ENCODE measurements at places on chromosomes 16 and 17.

DNA sequence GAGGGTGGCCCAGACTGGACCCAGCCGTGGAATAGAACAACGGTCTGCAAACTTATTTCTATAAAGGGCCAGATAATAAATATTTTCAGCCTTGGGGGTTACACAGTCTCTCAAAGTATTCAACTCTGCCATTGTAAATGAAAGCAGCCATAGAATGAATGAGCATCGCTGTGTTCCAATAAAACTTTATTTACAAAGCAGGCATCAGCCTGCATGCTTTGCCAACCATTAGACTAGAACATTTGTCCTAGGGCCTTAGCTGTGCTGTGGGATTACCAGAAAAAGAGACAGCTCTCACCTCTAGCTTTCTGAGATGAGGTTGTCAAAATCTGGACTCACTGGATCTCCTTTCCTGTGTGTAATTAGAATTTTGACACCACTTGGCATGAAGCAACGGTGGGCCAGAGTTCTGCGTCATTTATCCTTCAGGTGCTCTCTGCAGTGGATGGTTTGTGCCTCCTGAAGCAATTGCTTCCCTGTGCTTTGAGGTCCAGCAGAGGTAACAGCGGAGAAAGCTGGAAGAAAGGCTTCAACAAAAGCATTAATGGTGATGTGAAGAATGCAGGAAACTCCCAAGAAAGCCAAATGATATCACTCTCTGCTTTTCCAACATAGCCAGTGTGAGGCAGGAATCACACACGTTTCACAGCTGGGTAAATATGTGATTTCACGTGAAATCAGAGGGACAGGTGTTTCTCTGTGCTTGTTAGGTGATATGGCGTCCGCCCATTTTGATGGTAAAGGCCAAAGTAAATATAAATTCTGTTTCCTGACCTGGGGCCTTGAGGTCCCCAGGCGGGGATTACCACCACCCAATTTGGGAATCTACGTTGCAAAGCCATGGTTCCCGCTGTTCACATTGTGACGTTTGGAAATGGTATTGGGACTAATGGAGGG lies 148.4 kb downstream of the PITPNC1 start:
- DNase-seq = no peak

DNA sequence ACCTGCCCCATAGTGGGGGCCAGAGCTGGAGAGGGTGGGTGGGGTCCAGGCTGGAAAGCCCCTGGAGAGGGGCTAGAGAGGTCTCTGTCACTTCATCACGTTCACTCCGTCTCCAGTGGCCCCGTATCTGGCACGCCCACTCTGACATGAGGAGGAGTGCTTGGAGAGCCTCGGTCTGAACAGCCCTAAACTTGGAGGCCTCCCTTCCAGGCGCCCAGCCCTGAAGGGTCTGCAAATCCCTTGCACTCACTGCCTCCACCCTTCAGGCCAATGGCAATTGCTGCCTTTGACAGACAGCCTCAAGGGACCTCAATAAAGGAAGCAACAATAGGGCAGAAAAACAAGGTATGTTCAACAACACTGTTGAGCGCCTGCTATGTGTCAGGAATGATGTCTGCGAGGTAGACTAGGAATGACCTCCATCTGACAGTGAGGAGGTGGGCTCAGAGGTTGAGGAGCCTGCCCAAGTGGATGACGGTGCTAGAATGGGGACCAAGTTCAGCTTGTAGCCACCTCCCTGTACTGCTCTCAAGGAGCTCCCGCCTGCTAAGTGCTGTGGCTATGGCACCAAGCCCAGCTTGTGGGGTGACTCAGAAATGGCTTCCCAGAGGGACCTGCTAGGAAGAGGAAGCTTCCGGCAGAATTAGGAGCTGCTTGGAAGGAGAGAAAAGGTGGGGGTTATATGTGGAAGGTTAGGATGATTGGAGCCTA lies 2.9 kb upstream of the EPX start:
- no peak for DNase-seq

DNA sequence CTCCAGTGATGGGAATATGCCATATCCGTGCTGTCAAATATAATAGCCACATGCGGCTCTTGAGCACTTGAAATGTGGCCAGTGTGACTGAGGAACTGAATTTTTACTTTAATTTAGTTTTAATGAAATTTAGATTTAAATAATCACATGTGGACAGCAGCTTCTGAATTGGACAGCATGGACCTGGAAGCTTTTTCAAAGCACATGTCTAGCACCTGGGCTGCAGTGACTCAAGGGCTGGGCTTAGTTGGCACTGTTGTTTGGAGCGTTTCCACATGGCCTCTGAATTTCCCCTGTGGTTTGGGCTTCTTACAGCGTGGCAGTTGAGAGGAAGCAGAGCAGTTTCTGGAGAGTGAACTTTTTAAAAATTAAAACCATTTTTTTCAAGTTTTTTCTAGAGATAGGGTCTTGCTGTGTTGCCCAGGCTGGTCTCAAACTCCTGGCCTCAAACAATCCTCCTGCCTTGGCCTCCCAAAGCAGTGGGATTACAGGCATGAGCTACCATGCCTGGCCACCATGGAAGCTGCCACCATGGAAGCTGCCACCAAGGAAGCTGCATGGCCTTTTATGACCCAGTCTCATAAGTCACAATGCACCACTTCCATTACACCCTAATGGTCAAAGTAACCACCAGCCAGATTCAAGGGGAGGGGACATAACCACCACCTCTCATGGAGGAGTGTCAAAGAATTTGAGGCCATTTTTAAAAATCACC lies 6.7 kb upstream of the TOB1 start:
- DNase-seq = peak; percentile 45

DNA sequence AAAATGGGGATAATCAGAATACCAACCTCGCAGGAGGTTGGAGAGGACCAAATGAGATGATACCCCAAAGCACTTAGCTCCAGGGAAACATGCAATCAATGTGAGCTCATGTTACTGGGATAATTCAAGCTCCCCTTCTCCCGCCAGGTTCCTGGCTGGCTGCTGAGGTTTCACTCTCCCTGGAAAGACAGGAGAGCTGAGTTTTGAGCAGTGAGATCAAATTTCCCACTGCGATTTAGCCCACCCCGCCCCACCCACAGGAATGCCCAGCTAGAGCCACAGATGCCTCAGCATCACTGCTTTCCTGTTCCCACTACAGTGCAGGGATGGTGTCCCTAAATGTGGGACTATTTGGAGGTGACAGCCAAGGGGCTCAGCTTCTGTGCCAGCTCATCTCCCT lies 56.7 kb downstream of the ZNF423 start:
- no peak for DNase-seq

DNA sequence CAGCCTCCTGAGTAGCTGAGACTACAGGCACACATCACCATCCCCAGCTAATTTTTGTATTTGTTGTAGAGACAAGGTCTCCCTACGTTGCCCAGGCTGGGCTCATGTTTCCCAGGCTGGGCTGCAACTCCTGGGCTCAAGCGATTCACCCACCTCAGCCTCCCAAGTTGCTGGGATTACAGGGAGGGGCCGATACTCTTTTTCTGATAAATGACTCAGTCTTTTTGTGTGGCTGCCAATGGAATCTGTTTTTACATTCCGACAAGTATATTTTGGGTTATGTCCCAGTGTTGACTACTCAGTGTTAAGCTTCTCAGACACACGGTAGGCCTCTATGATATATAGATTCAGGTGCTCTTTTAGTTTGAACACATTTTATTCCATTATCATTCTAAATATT lies 58.1 kb downstream of the SLFN11 start:
- no peak for DNase-seq

DNA sequence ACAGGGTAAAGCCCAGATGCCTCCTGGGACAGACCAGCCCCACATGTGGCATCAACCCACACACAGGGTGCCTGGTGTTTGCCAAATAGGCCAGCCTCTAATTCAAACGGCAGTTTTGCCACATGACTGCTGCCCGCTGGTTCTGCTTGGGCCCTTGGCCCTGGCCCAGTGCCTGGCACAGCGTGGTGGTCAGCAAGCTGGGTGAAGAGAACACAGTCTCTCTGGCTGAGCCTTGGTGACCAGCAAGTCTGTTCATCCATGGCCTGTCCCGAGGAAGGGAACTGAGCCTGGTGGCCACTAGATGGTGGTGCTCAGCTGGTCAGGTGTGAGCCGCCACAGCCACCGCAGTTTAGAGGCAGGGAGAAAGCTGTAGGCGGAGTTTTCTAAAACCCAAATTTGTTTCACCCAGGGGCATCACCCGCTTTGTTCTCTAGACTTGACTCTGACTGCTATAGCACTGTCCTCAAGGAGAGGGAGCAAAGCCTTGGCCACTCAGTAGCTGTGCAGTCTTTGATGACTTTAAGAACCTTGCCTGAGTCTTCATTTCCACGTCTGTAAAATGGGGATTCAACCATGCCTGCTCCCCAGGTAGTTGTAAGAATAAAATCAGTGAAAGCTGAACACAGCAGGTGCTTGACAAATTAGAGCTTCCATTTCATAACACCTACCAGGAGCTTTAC lies 4.7 kb upstream of the GFAP start:
- DNase-seq = peak; percentile 41

- peak; percentile 40 for DNase-seq
These were observed 3.2 kb upstream of the SNN start for GRCh38 chr16:11665071-11665491.

DNA sequence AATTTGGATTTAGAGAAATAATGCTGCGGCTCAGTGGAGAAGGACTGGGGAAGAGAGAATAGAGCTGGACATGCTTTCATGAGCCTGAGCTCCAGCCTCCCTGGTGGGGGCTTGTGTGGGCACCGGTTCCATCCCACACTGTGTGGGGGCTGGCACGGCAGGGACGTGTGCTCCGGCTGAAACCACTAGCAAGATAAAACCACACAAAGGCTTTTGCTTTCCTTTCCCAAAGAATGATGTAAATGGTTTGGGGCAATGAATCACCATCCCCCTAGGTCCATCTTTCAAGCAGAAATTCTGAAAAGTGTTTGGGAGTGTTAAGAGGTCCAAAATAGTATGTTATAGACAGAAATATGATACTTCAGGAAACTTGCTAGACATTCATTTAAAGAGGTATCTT lies 77.0 kb downstream of the CDH11 start:
- no peak for DNase-seq
